ENCODE measurements at places on chromosomes 4 and X.

GRCh38 chr4:94804650-94805049 is 46.9 kb downstream of the BMPR1B start:
- no peak for DNase-seq

DNA sequence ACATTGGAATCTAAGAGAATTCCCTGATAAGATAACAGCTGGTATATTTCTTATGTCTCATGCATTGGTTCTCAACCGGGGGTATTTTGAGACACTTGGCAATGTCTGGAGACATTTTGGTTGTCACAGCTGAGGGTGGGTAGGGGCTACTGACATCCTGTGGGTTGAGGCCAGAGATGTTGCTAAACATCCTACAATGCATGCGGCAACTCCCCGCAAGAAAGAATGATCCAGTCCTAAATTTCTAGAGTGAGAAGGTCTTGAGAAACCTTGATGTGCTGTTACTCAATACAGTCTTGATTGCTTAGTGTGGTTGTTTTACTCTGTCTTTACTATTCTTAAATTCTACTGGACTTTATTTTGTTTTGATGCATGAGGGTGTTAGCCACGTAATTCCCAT is 287.2 kb downstream of the FRMPD4 start:
- DNase-seq = no peak

GRCh38 chr4:177281351-177281909 is 28.2 kb upstream of the NEIL3 start:
- no peak for DNase-seq

GRCh38 chrX:81412428-81412827 is 210.5 kb downstream of the SH3BGRL start:
- no peak for DNase-seq

DNA sequence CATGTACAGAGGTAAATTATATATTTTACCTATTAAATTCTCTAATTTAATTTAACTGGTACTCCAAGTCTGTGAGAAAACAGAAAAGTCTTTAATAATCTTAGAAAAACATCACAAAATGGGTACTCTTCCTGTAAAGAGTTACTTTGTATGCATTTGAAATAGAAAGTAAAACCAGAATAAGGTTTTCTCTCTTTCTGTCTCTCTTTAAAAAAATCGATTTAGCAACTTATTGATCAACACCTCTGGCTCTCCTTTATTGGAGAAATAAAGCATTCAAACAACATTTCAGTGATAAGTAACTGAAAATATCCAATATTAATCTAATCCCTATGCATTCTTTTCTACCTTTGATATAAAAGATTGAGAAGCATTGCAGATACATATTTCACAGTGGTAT is 27.4 kb downstream of the ATOH1 start:
- no peak for DNase-seq

GRCh38 chrX:78555401-78555980 is 103.6 kb downstream of the RTL3 start:
- no peak for DNase-seq

GRCh38 chr4:167955006-167955405 is 137.3 kb upstream of the ANXA10 start:
- DNase-seq = no peak

GRCh38 chr4:74878323-74878722 is 54.6 kb upstream of the PARM1 start:
- DNase-seq = no peak
